ENCODE measurements at places on chromosomes 3 and 15. TPM values are rescaled to one million over a fixed set of nuclear protein-coding genes. Genes with fewer than 3 reads are reported as not detected.

The WDR72 gene
- total RNA-seq: 8.3 TPM

The ABHD6 gene
- 11.0 TPM for total RNA-seq

The CILP gene
- total RNA-seq: 0.46 TPM

The FGF12 gene
- total RNA-seq: 0.67 TPM

The SNX22 gene
- total RNA-seq: 1.2 TPM

The MOBP gene
- 0.02 TPM for total RNA-seq

The GRM2 gene
- total RNA-seq: 0.03 TPM

The ALAS1 gene
- total RNA-seq: 47.9 TPM

The KBTBD13 gene
- not detected for total RNA-seq

The LIPC gene
- 0.14 TPM for total RNA-seq

The LSAMP gene
- 0.11 TPM for total RNA-seq

The DNASE1L3 gene
- 0.08 TPM for total RNA-seq

The PRR20G gene
- 2.8 TPM for total RNA-seq

The RBMS3 gene
- 0.43 TPM for total RNA-seq

The TGM5 gene
- total RNA-seq: not detected

The C3orf85 gene
- not detected for total RNA-seq

The TMOD2 gene
- 2.1 TPM for total RNA-seq

The HESX1 gene
- not detected for total RNA-seq

The SLC7A14 gene
- total RNA-seq: not detected

All from A549 treated with AZD2906 at 1 μM for 4 hours (cell line).